Stimulated activated CD4-positive, alpha-beta T cell treated with anti-CD3 and anti-CD28 coated beads, Interleukin-1b, Interleukin-23, amount 100 ng/mL, for 1 hour (primary cell): ENCODE measurements at places on chromosomes 5 and 9.

GRCh38 chr5:173494446-173494845 is 122.0 kb downstream of the BOD1 start:
- DNase-seq = no peak

GRCh38 chr5:166503506-166503905 is 1787.9 kb upstream of the WWC1 start:
- DNase-seq = no peak

GRCh38 chr9:30015073-30015472 is 2369.4 kb upstream of the ACO1 start:
- DNase-seq = no peak

- DNase-seq = no peak
Measured at GRCh38 chr9:70006306-70006705, 37.3 kb upstream of the MAMDC2 start.

DNA sequence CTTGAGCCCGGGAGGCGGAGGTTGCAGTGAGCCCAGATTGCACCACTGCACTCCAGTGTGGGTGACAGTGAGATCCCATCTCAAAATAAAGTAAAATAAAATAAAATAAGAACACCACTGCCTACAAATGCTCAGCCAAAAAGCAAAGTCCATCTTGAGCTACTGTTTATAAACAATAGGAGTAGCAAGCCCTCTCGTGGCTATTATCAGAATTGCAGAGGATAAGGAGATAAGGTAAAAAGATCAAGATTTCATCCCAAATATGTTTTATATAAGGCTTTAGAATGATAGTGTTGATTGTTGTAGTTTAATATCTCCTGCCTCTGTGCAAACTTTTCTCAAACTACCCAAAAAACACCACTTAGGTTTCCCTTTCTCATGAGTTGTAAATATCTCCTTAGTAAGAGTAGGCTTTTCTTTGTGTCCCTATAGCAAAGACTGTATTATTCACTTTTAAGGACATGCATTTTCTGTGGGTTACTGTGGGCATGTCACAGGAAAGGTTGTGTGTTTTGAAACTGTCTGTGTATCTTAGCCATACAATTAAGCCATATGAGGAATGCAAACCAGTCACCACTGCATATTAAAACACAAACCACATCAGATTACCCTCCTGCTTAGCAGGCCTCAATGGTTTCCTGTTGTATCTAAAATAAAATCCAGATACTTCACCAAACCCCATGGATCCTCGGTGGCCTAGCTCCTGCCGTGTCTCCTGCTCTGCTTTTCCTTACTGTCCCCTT is 31.8 kb upstream of the CKS2 start:
- DNase-seq = no peak

GRCh38 chr9:14347406-14348122 is 33.6 kb upstream of the NFIB start:
- DNase-seq = no peak

DNA sequence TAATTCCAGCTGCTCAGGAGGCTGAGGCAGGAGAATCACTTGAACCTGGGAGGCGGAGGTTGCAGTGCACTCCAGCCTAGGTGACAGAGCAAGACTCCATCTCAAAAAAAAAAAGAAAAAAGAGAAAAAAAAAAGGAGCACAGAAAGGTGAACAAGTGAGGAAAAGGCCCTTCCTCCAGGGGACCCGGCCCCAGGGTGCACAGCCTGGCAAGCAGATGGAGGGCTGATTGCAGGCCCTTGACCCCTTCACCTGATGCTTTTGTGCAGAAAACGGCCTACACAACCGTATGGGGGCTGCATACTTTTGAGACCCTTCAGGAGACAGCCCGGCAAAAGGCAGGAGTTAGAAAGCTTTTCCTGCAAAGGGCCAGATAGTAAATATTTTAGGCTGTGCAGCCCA is 33.9 kb downstream of the HRH2 start:
- no peak for DNase-seq

GRCh38 chr5:148224117-148224742 is 14.1 kb upstream of the MARCOL start:
- DNase-seq = no peak

DNA sequence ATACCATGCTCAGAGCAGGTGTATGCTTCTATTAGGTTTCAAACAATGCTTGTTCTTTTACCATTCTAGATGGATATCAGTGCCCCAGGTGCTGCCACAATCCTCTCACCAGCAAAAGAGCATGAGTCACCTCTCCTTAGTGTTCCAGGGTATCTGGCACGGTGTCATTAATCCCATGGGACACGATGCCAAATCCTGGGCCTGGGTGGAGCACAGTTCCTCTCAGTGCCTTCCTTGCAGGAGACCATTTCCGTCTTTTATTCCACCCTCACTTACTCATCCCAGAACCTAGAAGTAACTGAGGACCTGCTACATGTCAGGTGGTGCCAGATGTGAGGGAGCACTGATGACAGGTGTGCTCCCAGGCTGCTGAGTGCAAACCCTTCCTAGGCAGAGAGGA is 1.3 kb upstream of the OR13J1 start:
- no peak for DNase-seq

DNA sequence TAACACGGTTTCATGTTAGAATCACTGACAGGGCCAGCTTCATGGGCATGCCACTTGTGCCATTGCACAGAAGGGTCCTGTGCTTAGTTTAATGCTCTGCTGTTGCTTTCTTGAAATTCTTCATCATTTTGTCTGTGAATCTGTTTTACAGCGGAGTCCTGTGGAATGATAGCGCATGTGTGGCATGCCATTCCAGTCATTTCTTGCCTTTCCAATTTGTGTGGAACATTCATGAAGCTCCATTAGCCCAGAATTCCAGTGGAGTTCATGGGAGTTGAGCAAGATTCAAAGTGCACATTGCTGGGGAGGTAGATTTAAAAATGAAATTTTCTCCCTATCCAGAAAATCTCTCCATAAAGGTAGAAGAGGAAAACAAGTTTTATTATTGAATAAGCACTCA is 43.4 kb upstream of the NREP start:
- no peak for DNase-seq

DNA sequence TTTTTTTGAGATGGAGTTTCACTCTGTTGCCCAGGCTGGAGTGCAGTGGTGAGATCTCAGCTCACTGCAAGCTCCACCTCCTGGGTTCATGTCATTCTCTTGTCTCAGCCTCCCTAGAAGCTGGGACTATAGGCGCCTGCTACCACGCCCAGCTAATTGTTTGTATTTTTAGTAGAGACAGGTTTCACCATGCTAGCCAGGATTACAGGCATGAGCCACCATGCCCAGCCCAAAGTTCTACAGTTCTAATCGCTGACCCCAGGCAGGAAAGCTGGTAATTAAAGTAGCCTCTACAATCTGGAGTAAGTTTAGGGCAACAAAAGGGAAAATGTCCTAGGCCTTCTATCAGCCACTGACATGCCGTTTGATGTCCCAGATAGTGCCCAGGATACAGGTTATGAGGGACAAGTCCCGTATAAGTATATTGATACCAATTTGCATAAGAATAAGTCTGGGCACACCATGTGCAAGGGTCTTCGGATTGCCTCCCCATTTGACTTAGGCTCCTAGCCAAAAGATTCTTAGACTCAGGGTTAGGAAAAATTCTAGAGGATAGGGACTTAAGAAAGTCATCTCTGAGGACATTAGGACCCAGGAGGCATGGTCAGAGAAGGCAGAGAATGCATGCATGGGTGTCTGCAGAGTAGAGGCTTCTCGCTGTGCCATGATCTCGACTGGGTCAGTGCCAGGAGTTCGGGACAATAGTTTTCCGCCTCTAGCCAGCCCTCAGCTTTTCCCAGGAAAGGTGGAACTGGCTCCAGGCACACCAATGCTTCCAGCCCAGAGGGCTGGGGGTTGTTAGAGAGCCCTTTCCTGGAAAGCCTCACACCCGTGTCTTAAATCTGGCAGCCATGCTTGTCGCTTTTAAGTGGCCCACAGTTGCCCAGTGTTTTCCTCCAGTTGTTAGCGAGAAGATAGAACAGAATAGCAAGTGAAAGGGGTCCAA is 1111.1 kb downstream of the TAF11L14 start:
- DNase-seq = no peak

- DNase-seq = no peak
Measured at GRCh38 chr5:114412510-114413171, 50.8 kb downstream of the KCNN2 start.

- DNase-seq = no peak
Measured at GRCh38 chr9:68678430-68678829, 26.6 kb upstream of the PIP5K1B start.

GRCh38 chr5:111755942-111756381 is 1.0 kb downstream of the NREP start:
- DNase-seq = no peak

DNA sequence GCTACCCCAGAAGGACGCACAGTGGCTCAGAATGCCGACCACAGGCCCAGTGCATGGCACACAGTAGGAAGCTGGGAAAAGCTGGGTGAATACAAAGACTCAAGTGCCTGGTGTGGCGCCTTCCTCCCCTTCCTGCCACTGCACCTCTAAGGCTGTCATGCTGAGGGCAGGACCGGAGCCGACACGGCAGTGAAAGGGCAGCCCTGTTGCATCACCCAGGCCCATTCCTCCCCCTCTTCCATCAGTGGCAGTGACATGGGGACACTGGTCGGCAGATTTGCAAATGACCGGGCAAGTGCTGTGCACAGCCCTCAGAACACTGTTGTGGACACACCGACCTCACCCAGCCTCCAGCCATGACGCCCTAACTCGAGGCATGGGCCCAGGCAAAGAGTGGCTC is 84.0 kb downstream of the STK10 start:
- no peak for DNase-seq
